ENCODE measurements at places on chromosomes 6 and 20.

DNA sequence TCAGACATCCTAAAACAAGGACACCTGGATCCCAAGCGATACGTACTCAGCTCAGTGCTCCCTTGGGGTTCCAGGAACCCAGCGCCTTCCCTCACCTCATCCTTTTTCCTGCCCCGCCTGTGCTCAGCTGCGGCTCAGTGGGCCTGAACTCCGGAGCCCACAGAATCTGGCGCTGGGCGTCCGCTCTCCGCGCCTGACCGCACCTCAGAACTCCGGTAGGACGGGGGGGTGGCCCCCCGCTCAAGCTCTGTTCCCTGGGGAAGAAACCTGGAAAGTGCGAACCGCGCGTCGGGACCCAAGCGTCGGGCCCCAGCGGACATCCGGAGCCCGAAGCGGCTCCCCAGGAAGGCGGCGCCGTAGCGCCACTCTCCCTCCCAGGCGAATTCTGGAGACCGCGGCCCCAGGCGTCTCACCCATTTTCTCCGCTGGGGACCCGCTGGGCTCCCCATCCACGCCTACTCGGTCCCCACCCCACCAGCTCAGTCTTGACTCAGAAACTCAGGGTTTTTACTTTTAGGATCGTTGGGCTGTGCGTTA is 336 bp upstream of the LY6G5C start:
- DNase-seq = peak; percentile 40

DNA sequence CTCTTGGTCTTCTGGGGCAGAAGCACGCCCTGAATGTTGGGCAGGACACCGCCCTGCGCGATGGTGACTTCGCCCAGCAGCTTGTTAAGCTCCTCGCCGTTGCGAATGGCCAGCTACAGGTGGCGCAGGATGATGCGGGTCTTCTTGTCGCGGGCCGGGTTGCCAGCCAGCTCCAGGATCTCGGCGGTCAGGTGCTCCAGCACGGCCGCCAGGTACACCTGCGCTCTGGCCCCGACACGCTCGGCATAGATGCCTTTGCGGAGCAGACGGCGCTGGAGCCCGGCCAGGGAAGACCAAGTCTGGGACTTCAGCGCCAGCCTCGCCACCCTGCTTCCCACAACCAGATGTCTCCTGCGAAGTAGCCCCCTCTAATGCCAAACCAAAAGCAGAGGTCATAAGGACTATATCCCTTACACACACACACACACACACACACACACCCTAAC is 8.0 kb upstream of the SLC17A3 start:
- peak; percentile 30 for DNase-seq

- no peak for DNase-seq
Measured at GRCh38 chr6:169932491-169932890, 181.1 kb downstream of the ERMARD start.

GRCh38 chr6:160667639-160668481 is 3.8 kb upstream of the LPA start:
- no peak for DNase-seq

DNA sequence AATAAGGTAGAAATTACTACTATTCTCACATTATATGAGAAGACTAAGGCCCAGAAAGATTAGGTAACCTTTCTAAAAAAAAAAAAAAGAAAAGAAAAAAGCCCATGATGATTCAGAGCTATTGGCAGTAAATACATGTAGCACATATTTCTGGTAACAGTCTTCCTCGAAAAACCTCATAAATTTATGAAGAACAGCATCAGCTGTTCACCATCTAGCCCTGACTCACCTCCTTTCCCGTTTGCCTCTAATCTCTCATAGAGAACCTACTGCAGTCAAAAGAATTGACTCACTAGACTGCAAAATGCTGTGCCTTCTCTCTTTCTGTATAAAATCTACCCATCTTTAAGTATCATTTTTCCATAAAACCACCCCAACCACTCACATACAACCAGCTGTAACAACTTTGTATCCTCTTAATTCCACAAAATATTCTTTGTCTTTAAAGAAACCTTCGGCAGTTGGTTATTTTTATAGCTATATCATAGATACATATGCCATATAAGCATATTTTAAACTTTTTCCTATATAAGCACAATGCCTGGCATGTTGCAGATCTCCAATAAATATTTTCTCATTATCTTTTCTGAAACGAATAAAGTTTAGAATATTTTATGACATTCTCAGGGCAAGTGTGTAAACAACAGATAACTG is 152.7 kb upstream of the ENPP5 start:
- DNase-seq = no peak

DNA sequence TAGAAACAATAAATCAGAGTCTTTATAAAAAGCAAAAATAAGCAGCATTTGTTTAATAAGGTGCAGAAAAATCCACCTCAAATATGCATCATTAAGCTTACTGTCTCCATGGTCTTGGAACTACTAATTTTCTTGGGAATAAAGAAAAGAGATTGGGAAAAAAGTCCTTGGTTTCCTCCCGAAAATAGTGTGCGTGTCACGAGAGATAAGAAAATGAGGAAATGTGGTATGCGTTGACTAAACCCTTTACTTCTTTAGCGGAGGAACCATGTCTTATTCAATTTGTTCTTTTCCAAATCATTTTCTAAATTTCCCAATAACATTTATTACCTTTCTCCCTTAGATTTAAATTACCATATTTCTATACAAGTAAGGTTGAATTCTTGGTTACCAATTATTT is 54.1 kb upstream of the HBS1L start:
- no peak for DNase-seq

DNA sequence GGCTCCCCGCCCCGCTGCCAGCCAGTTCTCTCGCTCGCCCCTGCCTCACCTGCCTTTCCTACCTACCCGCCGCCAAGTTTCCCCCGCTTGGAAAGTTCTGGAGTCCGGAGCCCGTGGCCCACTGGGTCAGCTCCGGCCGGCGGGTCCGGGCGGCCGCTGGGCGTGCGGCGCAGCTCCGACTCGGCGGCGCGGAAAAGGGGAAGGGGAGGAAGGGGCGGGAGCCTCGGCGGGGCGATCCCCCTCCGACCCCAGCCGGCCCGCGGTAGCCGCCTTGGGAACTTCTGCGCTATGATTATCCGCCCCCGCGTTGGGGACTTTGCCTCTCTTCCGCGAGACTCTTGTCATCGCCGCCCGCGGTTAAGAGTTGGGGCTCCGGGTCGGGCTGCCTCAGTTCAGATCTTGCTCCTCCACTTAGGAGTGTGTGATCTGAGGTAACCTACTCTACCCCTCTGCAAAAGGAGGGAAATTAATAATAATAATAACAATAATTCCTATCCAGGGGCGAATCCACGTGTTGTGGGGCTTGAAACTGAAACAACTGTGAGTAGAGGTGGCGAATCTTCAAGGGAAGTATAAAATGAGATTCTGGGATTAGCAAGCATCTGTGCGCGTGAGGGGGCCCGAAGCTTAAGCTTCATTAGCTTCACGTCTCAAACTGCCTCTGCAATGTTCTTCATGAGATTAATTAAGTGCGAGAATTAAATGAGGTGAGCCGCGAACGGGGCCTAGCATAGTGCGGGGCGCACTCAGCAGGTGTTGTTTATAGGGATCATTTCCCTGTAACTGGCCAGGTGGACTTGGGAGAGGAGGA is 30.8 kb downstream of the SF3B5 start:
- DNase-seq = peak; percentile 79

GRCh38 chr20:2617099-2617714 is 35.2 kb upstream of the NOP56 start:
- DNase-seq = no peak

GRCh38 chr6:90846824-90847223 is 260.0 kb upstream of the MAP3K7 start:
- no peak for DNase-seq

DNA sequence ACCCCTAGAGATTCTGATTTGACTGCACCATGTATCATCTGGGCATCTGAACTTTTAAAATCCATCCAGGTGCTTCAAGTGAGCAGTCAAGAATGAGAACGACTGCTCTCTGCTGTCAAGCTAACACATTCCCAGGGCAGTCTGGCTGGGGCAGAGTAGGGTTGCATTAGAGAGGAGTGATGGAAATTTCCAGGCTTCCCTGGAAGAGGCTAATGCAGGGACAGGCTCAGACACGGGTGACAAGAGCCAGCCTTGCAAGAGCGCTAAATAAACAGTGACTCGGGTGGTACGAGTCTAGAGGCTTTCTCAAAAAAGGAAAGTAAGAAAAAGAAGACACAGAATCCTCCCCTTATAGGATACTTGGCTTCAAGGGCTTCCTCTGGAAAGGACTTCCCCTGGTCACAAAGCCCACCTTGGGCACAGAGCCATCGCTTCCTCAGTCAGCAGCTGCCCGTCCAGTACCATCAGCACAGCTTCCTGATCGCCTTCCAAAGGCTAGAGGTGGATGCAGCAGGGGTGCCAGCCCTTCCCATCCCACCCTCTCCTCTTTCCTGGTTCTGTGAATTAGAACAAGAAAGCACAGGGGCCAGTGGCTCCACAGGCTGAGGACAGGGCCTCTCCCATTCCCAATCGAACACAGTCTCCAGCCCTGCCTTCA is 177.4 kb upstream of the RREB1 start:
- no peak for DNase-seq

- DNase-seq = no peak
Measured at GRCh38 chr6:52876056-52876787, 33.3 kb downstream of the GSTA3 start.

DNA sequence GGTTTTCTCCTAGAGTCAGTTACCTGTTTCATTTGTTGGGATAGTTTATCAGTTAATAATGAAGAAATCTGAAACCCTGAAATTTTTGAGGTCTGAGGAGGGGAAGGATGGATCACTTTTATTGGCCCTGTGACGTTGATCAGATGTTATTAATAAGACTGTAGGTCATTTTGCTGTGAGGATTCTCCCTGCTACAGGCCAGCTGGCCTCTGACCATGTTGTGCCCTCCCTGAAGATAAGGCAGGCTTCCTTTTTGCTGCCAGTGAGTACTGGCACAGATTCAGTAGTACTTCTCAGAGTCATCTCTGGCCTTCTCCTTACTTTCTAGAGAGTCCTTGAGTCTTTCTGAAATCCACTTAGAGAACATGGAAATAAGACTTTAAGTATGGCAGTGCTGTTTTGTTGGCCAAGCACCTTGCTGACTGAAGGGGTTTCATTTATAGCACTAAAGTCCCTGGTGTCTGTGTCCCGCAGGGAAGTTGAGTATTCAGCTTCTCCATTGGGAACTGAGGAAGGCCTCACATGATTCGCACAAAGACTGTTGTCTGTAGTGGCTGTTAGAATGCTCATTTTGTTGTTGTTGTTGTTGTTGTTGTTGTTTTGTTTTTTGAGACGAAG is 202.6 kb downstream of the DTNBP1 start:
- no peak for DNase-seq

- peak; percentile 21 for DNase-seq
Measured at GRCh38 chr6:44004625-44005506, 122.4 kb downstream of the MRPL14 start.

DNA sequence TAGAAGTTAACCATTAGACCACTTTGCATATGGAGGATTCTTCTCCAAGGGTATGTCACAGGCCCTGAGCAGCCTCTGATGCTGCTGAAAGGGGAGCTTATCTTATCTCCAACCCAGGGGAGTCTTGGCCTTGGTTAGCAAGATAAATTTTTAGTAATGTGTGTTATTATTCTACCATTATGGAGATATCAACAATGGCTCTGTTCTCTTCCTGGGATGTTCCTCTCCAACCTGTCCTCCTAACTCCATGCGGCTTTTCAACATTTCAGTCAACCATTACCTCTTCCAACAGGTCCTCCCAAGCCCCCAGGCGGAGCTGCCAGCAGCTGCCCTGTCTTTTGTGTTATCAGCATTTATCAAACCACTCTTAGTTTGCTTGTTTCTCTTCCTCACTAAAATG is 48.4 kb upstream of the FOXC1 start:
- DNase-seq = no peak

DNA sequence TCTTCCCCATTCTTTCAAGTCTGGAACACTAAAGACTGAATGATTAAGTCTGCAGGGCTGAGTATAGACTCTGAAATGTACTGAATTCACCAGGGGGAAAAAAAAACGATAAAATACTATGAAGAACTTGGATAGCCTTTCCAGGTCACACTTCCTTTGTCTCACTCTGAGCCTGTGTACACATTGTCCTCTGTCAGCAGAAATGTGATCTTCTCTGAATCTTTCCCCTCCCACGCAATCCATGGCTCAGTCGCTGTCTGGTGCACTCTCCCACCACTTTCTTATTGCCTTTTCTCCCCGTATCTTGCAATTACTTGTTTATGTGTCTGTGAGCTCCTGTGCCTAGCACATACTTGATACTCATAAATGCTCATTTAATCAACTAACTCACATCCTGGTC is 212.6 kb upstream of the RSPO3 start:
- no peak for DNase-seq

DNA sequence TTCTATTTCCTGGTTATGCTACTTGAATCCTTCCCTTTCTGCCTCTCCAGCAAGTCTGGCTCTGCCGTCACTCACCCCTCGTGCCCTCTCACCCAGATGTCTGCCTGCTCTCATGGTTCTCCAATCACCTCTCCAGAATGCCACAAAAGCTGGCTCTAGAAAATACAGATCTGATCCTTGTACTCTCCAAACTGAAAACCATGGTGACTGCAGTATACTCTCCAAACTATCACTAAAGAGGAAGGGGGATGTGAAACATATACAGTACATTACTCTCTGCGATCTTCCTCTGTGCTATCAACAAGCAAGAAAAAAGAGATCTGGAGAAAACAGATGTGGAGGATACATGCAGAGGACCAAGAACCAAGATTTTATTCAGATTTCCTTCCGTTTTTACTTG is 91.1 kb downstream of the ATXN1 start:
- DNase-seq = peak; percentile 57

DNA sequence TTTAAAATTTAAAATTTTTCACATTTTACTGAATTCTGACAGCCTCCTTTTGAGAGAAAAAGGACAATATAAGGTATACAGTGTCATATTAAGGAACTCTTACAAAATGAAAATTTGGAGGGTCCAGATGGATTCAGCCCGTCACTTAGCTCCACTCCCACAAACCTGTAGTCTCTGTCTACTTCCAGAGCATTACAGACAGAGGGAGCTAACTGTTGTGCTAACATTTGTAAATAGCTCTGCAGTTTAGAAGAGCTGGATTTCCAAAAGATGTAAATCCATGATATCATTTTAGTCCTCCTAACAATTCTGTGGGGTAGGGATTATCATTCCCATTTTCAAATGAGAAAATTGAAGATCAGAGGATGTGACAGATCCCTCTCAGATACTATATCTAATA is 16.1 kb upstream of the SERINC3 start:
- DNase-seq = no peak

- no peak for DNase-seq
Measured at GRCh38 chr6:21354805-21355238, 238.7 kb upstream of the SOX4 start.
